Metanephros (tissue), 2 donors: ENCODE measurements at places on chromosomes 5 and 9. TPM values are rescaled to one million over a fixed set of nuclear protein-coding genes. Genes with fewer than 3 reads are reported as not detected.

DNAH5 gene
- 3.2 TPM for total RNA-seq

FOXD4L5 gene
- total RNA-seq, result 0.06 TPM

DOK3 gene
- 11.3 TPM for total RNA-seq

PRR16 gene
- total RNA-seq, result 5.1 TPM

KLHL3 gene
- total RNA-seq, result 22.9 TPM

NAIP gene
- total RNA-seq, result 28.1 TPM

GMCL2 gene
- not detected for total RNA-seq

PCDHGB4 gene
- 14.1 TPM for total RNA-seq

PCDH12 gene
- total RNA-seq, result 30.1 TPM

GALNT12 gene
- total RNA-seq, result 3.9 TPM

GARIN3 gene
- not detected for total RNA-seq

KCNV2 gene
- total RNA-seq, result not detected
